Neural crest cell (in vitro differentiated cells): ENCODE measurements at places on chromosomes 6 and 20.

DNA sequence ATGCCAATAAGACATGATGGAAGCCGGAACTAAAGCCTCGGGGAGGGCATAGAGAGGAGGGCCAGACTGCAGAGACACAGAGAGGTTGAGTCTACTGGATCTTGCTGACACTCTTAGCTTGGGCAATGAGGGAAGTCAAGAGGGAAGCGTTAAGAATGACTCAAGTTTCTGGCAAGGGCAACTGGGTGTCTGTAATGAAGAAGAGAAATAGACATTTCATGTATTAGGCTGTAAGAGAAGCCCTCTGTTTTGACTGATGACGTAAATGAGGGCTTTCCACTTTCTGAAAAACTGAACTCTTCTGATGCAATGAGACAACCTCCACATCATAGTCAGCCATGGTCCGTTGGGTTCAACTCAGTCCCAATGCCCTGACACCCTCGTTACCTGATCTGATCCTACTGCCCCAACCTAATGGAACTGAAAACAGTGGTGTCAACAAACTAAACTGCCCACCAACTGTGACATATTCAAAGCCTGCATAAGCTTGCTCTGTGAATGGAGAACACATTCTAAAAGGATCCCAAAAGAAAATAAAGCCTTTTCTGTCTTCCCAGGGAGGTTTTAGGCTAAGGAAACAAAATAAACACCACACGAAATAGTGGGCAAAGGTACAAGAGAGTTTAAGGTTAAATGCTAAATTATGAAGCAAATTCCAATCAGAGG is 45.8 kb upstream of the PNRC1 start:
- no peak for DNase-seq

DNA sequence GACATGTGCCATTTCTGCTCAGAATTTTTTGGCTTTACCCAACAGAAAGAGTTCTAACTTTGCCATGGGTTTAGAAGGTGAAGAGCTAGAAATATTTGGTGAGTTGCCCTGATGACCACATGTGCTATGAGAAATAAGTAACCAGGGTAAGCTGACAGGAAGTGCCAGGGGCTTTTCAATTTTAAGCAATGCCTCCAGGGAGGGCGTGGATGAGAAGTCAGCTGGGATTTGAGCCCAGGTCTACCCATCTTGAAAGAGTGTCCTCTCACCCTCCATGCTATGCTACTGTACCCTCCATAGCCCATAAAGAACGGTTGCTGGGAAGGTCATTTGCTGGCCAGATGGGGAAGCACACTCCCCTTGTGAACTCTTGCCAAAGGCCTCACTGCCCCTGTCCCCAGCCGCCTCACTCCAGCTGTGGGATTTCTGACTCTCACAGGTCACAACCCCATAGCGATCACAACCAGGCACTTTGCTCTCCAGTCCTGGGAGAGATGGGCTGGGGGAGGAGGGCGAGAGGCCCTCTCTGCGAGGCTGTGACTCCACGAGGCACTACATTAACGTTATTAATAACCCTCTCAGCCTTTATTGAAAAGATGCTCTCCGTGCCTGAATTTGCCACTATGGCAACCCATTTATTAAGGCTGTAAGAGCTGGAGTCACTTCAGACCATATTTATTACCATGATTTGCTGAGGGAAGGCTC is 291.1 kb downstream of the DHX35 start:
- no peak for DNase-seq

GRCh38 chr6:45626087-45626891 is 248.6 kb upstream of the SUPT3H start:
- DNase-seq: no peak

- no peak for DNase-seq
Measured at GRCh38 chr6:16511723-16512489, 249.4 kb downstream of the ATXN1 start.

DNA sequence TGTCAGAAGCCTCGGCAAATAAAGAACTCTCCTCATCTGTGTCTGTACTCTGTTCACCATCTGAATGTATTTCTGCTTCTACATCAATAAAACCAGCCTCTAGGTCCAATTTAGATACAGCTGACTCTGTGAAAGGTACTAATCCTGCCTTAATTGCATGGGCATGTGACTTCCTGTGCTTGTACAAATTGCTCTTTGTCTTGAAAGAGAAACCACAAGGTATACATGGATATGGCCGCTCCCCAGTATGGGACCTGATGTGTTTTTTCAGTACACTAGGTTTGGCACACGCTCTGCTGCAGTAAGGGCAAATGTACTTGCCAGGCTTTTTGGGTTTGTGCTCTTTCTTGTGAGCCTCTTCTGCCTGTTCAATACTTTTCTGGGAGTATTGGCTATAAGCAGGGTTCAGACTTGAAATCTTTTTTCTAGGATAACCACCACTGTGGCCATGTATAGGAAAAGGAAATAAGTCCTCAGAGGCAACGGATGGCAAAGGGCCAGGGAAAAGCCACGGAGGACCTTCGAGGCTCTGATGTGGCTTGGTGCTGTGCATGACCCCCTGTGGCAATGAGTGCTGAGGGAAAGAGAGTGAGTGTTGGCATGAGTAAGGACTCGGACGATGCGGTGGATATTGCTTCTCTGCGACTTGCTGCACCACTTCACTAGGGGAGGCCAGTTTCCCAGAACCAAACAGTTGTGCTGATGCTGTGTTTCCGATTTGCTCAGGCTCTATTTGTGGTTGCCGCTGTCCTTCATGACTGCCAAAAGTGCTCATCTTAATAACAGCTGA is 170.9 kb downstream of the HIVEP2 start:
- no peak for DNase-seq

- DNase-seq: no peak
Measured at GRCh38 chr20:10309326-10309725, 90.7 kb downstream of the SNAP25 start.

DNA sequence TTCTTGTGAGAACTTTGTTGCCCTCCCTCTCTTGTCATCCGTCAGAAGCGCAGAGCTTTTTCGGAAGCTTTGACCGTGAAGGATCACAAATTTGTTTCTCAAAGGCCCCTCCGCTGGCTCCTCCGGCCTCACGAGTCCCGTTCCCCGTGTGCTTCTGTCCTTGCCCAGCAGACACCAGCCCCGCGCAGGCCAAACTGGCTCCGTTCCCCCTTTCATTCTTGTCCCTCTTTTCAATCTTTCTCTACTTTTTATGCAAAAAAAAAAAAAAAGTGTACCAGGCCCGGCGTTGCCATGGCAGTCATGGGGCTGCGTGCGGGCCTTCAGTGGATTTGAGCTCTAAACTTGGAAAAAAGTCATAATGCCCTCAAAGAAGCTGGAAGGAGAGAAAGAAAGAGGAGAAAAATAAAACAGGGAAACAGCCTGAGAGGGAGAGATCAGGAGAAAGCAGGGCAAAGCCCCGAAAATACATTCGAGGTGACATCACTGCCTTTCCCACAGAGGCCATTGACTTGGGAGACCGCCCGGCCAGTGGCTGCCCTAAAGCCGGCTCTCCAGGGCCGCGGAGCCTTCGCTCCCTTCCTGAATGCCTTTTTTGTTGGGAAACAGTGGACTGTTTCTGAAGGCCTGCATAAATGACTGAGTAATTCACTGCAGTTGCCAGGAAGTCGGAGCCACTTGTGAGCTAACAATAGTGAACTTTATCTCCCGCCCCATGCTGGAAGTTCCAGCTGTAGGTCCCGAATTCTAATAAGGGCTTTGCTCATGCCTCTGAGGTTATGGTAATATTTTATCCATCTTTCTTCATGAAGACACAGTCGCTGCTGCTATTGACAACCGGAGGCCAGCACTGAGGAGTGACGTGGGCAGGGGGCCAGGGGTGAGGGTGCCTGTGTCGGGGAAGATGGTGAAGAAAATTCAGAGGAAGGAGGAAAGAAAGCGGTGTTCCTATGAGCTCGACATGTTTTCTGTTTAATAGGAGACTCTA is 670.9 kb downstream of the QKI start:
- peak; percentile 68 for DNase-seq

GRCh38 chr20:48153523-48153922 is 368.2 kb upstream of the SULF2 start:
- DNase-seq: no peak

DNA sequence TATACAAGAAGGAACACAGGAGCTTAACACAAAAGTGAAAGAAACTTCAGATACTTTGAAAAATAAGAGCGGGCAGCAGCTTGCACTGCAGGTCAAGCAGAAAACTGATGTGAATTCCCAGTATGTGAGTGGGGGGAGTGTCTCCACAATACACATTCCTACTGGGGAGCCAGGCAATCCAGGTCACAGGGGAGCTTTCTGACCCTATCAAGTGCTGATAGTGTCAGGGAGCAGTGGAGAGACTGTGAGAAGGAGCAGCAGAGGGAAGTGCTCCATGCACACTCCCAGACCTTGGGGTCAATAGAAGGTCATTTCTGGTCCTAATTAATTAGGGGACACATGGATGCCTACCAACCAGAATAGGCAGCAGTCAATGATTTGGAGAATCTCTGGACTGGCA is 59.4 kb downstream of the PDSS2 start:
- no peak for DNase-seq

DNA sequence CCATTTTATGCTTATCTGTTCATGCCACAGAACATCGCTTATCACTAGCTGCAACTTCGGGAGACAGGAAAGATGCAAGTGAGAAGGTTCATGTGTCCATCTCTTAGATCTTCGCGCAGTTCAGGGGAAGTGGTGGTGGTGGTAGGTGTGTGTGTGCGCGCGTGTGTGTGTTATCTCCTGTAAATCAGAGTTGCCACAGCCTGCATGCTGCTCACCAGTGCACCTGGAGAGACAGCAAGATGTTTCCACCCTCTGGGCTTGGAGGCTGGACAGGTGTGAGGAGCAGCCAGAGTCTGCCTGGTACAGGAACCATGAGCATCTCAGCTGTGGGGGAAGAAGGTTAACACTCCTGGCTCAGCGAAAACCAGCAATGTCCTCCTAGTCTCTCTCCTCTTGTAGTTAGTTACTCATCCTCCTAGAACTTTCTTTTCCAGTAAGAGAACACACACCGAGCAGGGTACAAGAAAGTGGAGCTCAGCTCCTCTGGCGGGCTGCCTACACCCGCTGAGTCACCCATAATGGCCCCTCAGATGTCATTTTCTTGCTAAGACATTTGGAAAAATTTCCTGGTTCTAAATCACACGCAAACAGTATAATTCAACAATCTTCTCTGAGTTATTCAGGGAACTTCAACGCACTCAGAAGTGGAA is 5.1 kb upstream of the TUBB1 start:
- DNase-seq: no peak

- DNase-seq: no peak
Measured at GRCh38 chr6:14396826-14397517, 279.4 kb downstream of the CD83 start.

GRCh38 chr6:43915986-43916923 is 146.2 kb downstream of the VEGFA start:
- no peak for DNase-seq

GRCh38 chr20:43954704-43955061 is 40.0 kb downstream of the TOX2 start:
- DNase-seq: no peak

DNA sequence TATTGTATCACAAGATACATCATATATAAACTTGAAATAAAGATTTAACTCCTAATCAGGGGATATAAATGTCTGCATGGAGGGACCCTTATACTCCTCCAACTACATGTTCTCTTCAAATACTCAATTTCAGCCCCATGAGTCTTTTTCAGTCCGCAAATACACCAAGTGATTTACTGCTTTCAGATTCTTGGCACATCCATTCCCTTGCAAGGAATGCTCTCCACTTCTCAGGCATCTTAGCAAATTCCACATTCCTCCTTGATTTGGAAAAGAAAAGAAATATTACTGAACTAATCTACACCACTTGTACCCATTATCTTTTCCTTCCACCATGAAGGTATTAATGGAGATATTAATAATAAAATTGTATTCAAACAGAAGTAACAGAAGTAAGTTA is 999.4 kb upstream of the GJE1 start:
- no peak for DNase-seq

- DNase-seq: peak; percentile 33
Measured at GRCh38 chr20:58907320-58908137, 55.0 kb downstream of the GNAS start.

- DNase-seq: no peak
Measured at GRCh38 chr6:5541751-5542432, 280.6 kb downstream of the FARS2 start.

DNA sequence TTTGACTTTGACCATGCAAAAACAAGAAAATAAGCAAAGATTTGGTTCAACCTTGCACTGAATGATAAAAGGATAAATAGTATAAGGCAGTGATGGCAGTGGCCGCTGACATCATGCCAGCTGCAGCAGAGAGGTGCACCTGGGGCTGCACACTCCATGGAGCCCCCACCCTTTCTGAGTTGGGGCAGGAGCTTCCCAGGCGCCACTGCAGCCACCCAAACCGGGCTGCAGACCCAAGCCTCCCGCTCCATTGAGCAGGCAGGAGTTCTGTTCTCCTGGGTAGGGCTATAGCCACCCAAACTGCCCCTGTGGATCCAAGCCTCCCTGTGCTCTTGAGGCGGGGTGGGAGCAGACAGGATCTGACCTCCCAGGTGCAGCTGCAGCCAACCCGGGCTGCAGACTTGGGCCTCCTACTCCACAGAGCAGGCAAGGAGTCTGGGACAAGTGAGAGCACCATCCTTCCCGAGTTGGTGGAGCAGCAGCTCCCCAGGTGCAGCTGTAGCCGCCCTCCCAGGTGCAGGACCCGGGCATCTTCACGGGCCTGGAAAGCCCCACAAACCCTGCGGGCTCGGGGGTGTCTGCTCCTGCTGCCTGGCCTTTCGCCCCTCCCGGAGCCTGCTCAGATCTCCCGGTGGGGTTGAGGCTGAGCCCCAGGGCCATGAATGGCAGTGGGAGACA is 537.9 kb downstream of the TENT5A start:
- no peak for DNase-seq

GRCh38 chr6:13402711-13403110 is 74.4 kb upstream of the TBC1D7 start:
- DNase-seq: no peak

DNA sequence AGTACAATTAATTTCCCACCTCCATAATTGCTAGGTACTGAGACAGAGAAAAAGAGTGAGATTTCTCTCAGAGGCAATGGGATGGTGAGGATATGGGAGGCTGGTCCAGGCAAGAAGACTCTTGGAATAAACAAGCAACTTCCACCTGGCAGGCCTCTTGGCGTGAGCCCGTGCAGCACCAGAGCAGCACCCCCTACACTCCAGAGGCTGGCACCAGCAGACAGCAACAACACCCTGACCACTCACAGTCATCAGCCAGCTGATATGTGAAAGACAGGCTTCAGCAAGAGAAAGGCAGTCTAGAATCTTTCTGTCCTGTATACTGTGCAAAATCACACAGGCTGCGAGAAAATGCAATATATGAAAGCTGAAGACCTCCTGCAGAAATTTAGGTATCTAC is 59.7 kb downstream of the KIF13A start:
- no peak for DNase-seq

DNA sequence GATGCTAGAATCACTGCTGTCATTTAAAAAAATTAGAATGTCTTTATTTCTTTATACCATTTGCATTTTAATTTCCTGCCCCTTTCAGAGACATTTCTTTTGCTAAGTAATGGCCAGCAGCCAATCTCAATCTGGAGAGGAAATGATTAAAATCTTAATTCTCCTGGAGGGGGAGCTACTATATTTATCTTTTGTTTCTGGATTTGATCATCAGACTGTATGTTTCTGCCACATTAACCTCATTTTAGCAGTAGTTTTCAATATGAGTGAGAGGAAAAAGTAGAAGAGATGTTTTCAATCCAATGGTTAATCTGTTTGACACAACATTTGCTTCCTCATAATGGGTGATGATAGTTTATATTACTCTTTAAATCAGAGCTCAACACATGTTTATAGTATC is 138.0 kb downstream of the FUT9 start:
- DNase-seq: no peak
